ENCODE measurements at places on chromosomes 11 and 22.

DNA sequence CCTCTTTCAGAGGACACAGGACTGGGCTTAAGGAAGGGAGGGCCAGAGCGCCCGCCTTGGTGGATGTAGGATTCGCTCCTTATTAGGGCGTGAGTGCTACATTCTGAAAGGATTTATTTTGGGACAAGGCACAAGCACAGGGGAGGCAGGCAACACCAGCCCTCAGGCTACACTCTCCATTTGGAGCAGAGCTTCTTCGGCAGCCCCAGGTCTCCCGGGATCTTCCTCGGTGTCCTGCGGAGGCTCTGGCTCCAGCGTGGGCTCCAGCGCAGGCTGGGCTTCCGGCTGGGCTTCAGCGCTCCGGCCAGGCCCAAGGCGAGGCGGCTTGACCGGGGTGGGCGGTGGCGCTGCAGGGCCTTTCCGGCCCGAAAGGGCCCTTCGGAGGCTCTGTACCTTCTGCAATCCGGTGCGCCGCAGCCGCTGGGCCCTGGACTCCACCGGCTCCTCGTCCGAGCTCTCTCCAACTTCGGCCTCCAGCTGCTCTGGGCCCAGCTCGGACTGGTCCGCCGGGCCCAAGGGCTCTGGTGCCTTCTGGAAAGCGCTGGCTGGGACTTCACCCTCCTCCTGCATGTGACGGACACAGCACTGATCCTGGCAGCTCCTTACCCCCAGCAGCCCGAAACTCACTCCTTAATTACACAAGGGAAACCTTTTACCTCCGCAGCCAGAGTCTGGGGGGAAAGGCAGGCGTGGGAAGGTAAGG is 1.1 kb downstream of the CAVIN3 start:
- peak; percentile 27 for DNase-seq

DNA sequence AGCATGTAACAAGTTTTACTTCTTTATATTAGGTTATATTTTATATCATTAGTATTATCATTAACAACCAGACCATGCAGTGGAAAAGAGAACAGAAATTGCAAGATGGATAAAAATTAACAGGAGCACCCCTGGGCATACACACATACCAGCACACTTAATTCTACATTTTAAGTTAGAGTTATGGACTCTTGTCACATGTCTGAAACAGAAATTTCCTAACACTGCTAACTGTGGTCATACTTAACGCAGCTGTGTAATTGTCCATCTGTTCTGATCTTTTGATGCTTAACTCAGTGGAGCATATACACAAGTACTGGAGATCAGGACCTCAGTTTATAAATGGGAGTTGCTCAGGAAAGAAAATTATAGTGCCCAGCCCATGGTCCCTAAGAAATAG is 358 bp downstream of the OR52H1 start:
- no peak for DNase-seq

- no peak for DNase-seq
Measured at GRCh38 chr11:125956391-125957134, 10.7 kb downstream of the VSIG10L2 start.

DNA sequence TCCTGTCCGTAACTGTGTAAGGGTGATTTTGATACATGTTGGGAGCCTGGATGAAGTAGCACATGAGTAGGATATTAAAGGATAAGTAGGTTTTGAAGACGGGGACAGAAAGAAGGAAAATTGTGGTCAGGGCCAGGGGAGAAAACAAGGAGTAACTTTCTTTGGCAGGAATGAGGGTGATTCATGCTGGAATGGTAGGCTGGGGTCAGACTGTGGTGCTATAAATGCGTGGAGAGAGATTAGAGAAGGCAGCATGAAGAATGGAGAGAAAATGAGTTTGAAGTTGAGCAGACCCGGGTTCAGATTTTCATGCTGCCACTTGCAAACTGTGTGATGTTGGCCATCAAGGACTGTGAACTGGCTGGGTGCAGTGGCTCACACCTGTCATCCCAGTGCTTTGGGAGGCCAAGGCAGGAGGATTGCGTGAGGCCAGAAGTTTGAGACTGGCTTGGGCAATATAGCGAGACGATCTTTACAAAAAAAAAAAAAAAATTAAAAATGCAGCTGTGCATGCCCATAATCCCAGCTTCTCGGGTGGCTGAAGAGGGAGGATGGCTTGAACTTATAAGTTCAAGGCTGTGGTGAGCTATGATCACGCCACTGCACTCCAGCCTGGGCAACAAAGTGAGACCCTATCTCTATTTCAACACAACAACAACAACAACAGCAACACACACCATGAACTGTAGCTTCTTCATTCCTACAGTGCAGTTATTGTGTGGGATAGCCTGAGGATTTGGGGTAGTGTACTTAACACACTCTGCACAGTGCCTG is 22.3 kb downstream of the ZBTB16 start:
- DNase-seq: no peak

DNA sequence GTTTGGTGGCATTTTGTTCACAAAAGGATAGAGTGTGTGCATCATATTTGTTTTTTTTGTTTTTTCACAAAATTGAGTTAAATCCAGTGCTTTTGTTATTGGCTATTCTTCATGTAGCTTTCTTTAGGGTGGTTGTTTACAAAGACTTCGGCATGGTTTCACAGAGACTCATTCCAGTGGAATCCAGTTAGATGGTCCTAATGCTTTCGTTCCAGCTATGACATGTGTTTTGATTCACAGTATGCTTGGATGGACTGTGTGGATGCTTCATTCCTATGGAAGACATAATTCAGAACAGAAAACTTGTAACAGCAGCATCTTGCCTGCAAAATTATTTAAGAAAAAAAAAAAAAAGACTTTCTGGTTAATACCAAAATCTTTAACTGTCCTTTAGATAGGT is 97.9 kb downstream of the PDHX start:
- no peak for DNase-seq

DNA sequence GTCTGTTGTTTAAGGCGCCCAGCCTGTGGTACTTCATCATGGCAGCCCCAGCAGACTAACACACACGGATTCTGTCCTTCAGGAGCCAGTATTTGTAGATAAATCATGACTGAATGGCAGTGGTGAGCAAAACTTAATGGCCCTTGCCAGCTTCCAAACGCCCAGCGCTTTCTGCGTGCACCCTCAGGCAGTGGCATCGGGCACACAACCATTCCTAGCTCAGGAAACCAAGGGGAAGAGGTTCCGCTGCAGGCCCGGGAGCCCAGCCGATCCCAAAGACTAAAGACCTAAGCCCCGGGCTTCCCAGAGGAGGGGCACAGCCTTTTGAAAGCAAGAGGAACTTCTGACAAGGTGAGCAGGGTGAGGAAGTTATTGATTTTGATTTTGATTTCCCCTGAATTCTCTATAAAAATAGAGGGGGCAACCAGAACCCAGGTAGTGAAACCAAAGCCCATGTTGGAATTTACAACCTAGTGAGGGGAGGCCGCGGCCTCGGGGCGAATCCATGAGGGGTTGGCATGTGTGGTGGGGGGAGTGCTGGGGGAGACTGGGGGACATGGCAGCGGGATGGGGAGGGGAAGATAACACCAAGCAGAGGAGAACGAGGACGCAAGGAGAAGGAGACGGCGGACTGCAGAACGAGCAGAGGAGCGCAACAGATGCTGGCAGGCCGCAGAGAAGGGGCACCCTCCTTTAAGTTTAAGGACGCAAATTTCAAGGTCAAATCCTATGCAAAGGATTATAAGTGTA is 79.9 kb upstream of the SEPTIN5 start:
- no peak for DNase-seq

DNA sequence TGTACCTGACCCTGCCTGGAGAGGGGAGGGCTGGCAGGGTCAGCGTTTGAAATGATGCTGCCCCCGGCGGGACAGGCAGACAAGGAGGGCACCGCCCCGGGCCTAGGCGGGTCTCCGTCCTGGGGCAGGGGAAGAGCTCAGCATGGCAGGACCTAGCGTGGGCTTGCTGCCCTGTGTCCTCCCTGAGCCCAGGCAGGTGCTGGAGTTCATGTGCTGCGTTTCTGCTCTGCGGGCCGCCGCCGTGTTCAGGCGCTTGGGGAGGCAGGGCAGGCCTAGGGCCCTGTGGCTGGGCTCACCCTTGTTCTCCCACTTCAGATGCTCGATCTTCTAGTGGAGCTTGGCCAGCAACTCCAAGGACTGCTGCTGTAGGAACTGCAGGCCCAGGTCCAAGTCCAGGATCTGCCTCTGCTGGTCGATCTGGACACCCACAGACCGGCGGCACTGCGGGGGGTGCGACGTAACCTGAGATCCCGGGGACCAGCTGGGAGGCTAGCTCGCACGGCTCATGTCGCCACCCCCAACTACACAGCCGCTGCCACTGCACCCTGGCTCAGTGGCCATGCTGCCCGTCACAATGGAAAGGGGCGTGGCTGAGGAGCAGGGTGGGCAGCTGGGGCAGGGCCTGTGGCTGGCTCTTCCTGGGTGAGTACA is 84.4 kb downstream of the MED15 start:
- no peak for DNase-seq

DNA sequence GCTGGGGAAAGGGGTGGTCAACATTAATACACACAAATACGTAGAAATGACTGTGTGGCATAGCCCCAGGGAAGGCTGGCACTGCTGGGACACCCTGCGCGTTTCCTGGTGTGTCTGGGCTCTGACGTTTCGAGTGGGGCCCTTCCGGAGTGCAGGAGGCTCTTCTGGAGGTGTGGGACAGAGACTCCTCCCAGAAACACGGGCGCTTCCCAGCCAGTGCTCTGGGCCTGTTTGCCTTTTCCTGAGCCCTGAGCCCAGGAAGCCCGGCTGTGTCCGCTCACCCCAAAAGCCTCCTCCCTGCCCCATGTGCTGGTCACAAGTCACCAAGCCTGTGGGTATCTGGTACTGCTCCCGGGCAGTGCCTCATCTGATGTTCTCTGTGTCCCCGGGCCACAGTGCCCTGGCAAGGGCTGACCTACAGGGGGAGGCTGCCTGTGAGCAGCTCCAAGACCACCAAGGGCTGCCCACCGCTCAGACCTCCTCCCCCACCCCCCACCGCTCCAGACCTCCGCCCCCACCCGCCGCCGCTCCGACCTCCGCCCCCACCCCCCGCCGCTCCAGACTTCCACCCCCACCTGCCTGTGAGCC is 1133.3 kb downstream of the BRD1 start:
- no peak for DNase-seq

DNA sequence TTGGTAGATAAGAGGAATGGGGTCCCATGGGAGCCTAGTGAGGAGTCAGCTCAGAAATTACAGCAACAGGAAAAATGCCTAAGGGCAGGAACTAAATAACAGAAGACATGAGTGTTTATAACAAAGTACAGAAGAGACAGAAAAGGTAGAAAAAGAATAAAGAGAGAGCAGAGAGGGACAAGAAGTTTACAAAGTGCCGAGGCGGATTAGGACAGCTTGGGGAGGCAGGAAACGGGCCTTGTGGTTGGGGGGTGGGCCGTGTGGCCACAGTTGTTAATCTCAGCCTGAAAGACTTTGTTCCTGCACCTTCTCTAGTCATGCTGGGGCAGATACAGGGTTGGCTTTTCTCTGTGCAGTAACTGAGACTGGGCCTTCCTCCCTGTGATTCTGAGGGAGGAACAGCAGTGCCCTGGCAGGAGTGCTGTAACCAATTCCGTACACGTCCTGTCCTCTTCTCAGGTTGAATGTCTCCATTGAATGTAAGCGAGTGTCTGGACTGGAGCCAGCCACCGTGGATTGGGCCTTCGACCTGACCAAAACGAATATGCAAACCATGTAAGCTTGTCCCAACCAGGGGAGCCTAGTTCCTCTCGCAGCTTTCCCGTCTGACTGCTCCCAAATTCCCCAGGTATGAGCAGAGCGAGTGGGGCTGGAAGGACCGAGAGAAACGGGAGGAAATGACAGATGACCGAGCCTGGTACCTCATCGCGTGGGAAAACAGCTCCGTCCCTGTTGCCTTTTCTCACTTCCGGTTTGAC is 13.2 kb downstream of the NAA40 start:
- DNase-seq: no peak

GRCh38 chr22:22219140-22219996 is 25.2 kb upstream of the VPREB1 start:
- DNase-seq: no peak

DNA sequence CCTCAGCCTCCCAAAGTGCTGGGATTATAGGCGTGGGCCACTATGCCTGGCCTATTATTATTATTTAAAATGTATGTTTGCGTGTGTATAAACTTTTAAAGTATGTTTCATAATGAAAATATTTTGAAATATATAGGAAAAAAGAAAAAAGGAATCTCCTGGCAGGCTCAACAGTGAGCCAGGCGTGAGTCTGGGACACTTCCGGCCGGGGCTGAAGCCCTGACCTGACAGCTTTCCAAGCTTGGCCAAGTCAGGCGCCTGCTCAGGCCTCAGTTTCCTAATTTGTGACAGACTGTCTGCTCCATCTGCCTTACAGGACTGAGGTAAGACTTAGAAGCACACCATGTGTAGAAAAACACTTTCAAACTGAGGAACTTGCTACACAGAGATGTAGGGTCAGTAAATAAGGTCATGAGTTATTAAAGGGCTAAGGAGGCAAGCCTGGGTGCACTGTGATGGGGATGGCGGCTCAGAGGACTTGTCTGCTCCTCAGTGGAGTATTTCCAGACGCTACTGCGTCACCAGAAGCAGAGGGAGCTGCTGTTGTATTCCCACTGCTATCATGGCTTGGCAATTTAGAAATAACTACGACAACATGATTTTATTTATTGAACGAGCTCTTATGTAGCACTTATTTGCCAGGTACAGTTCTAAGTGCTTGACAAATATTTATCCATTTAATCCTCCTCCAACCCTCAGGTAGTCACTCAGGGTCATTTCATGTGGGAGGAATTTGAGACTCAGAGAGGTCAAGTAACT is 100.1 kb downstream of the PRR5L start:
- DNase-seq: no peak

DNA sequence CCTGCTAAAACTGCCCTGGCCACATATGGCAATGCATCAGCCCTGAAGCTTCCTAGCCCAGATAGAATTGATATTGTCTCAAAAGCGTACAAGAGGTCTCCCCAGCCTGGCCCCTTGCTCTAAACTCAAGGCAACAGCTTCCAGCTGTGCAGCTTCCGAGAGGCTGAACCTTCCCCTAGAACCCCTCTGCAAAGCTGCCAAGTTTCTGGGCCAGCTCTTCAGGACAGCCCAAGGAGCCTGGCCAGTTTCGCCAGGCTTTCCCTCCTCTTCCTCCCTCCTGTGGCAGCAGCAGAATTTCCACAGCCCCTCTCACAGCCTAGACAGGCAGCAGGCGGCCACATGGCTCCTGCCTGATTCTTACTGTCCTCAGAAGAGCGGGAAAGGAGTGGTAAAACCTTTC is 34.5 kb downstream of the NUMA1 start:
- DNase-seq: no peak

GRCh38 chr11:119019996-119020395 is 1.4 kb downstream of the TRAPPC4 start:
- no peak for DNase-seq

- no peak for DNase-seq
Measured at GRCh38 chr11:95647355-95647754, 142.2 kb downstream of the FAM76B start.

All from kidney capillary endothelial cell (primary cell).